Stimulated activated CD8-positive, alpha-beta memory T cell treated with anti-CD3 and anti-CD28 coated beads, Interleukin-4, amount 100 ng/mL, for 4 hours (primary cell): ENCODE measurements at places on chromosomes 3 and 15.

- no peak for DNase-seq
Observed at GRCh38 chr3:191339316-191339917, 9.1 kb upstream of the UTS2B start.

- DNase-seq, result no peak
Observed at GRCh38 chr15:52180196-52180835, 10.9 kb downstream of the GNB5 start.

GRCh38 chr15:68341760-68342725 lies 64.5 kb downstream of the FEM1B start:
- no peak for DNase-seq

DNA sequence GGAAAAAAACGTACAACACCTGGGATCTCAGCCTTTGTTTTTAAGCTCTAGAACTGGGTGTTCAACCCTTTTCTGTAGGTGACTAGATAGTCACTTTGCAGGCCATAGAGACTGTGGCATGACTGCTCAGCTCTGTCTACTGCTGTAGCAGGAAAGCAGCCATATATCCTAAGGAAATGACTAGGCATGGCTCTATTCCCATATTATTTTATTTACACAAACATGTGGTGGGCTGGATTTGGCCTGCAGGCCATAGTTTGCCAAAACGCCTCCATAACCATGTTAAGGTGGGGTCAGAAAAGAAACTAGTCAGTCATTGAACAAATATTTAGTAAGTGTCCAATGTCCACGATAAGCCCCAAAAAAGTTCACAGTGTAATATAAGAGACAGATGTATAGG lies 452.5 kb downstream of the MCTP2 start:
- no peak for DNase-seq
